ENCODE measurements at places on chromosomes 1 and 21. TPM values are rescaled to one million over a fixed set of nuclear protein-coding genes. Genes with fewer than 3 reads are reported as not detected.

DNA sequence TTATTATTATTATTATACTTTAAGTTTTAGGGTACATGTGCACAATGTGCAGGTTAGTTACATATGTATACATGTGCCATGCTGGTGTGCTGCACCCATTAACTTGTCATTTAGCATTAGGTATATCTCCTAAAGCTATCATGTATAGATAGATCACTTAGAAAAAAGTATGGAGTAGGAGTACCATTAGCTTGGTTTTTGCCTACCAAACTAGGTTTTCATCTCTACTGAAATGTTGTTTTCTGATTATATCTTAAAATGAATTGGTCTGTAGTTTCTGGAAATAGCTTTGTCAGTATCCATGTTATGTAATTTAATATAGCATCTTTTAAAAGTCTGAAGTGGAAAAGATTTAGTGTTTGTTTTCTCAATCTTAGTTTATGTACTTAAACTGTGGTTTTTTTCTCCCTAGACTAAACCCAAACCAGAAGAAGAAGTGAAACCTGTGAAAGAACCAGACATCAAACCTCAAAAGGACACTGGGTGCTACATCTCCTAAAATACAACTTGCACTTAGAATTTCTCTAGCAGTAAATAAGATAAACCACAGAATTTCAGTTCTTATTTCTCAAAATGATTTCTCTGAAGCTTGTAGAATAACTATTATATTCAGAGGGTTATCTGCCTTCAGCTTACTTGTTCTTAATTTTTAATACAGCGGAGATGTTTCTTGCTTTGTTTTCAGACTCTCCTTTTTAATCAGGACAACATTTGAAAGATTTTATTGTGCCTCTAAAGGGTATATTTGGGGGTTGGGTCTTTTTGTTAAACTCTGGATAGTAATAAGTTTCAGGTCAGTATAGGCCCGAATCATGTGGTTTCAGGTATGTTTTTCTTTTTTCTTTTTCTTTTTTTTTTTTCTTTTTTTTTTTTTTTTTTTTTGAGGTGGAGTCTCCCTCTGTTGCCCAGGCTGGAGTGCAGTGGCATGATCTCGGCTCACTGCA is 4.5 kb upstream of the FAM177B start:
- peaks cover 81% of the 10 kb centered on the region for H3K36me3 ChIP-seq
- no peak for DNase-seq
- no peak overlapping the region for H3K4me3 ChIP-seq
- H3K27ac ChIP-seq, result no peak overlapping the region
- H3K27me3 ChIP-seq, result no peaks in the 10 kb centered on the region

DDR2 gene
- total RNA-seq, result 5.9 TPM

GRCh38 chr1:967466-968343 is 1.4 kb downstream of the PLEKHN1 start:
- peaks cover 4% of the 10 kb centered on the region for H3K4me1 ChIP-seq
- H3K27me3 ChIP-seq, result no peaks in the 10 kb centered on the region
- no peak for DNase-seq
- no peak overlapping the region for H3K27ac ChIP-seq
- H3K36me3 ChIP-seq, result peaks cover 11% of the 10 kb centered on the region

DNA sequence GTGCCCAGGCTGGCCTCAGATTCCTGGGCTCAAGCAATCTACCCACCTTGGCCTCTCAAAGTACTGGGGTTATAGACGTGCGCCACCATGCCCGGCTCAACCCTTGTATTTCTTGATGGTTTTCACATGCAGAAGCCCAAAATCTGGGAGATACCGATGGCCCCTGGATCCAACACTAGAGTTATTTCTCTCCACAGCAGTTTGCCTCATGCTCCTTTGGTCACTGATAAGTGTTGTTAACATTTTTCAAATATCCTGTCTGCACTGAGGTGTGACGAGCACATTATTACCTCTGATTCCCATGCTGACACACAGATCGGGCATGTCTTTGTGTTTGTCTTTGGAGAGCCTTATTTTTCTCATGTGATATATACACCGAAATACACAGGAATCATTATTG is 107.0 kb downstream of the KIF26B start:
- DNase-seq, result no peak
- H3K4me3 ChIP-seq, result no peak overlapping the region
- H3K4me1 ChIP-seq, result peaks cover 12% of the 10 kb centered on the region
- no peak overlapping the region for H3K27ac ChIP-seq
- no peaks in the 10 kb centered on the region for H3K36me3 ChIP-seq
- H3K27me3 ChIP-seq, result peaks cover 53% of the 10 kb centered on the region

TSPEAR gene
- total RNA-seq, result not detected

- no peaks in the 10 kb centered on the region for H3K27me3 ChIP-seq
- DNase-seq, result peak; percentile 90
- H3K27ac ChIP-seq, result peak overlapping the region; percentile 46
- H3K36me3 ChIP-seq, result peaks cover 7% of the 10 kb centered on the region
- peaks cover 19% of the 10 kb centered on the region for H3K4me1 ChIP-seq
These were observed 41.6 kb downstream of the NSL1 start for GRCh38 chr1:212749821-212750535.

DNA sequence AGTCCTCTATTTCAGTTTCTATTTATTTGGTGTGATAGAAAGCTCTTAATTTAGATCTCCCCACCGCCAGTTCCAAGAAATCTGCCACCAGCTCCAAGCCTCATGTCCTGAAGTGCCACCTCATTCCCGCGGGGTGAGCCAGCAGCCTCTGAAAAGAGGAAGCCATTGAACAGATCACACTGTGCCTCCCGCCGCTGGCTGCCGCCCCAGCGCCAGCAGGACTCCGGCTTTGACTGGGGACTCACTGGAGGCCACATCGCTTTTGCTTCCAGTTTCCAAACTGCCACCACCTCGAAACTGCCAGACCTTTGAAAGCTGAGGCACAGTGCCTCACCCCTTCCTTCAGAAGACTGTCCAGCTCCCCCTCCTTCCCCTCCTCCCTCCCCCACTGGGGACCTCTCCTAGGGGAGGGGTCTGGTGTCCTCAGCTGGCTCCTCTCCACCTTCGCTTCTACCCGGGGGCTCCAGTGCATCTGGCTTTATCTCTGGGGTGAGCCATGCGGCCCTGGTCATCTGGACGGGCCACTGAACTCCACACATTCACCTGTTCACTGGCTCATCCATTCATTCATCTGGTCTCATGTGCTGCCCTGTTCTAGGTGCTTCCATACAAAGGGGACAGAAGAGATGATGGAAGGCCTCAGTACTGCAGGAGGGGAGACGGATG is 58.9 kb downstream of the VPS26C start:
- peaks cover 13% of the 10 kb centered on the region for H3K36me3 ChIP-seq
- H3K27me3 ChIP-seq, result no peaks in the 10 kb centered on the region
- no peak for DNase-seq
- no peak overlapping the region for H3K4me3 ChIP-seq
- peak overlapping the region; percentile 39 for H3K27ac ChIP-seq
- H3K4me1 ChIP-seq, result peaks cover 5% of the 10 kb centered on the region

PRRX1 gene
- total RNA-seq, result not detected

DPYD gene
- total RNA-seq, result 48.2 TPM

DNA sequence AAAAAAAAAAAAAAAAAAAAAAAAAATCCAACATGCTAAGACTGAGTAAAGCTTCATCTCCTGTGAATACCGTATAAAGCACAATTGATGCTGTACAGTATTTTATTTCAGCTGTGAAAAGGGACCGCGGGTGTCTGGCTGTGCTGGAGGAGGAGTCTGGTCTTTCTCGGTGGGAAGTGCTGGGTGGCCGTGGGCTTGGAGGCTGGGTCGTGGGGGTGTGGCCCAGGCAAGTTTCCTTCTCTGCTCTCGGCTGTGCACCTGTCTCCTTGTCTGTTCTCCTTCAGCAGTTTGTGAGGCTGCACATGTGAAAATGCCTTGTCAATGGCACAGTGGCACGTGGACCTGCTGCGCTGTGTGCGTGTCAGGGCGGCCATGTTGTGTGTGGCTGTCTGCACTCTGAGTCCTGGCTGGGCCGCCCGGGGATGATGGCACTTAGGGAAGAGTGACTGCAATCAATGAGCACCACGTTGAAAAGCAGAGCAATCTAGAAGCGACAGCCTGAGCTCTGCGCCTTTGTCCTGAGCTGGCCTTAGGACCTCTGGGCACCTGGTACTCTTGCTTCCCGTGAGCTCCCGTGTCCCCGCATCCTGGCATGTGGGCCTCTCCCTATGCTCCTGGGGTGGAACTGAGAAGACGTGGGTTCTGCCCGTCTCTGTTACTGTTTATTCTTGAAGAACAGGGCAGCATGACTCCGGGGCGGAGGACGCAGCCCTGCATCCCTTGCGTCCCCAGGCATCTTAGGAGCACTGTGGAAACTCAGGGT is 14.5 kb downstream of the AGPAT3 start:
- peaks cover 28% of the 10 kb centered on the region for H3K36me3 ChIP-seq
- peaks cover 22% of the 10 kb centered on the region for H3K4me1 ChIP-seq
- H3K4me3 ChIP-seq, result no peak overlapping the region
- H3K27ac ChIP-seq, result no peak overlapping the region
- no peak for DNase-seq
- no peaks in the 10 kb centered on the region for H3K27me3 ChIP-seq

NPR1 gene
- not detected for total RNA-seq

GRCh38 chr1:27132624-27133023 is 22.3 kb downstream of the SLC9A1 start:
- peaks cover 15% of the 10 kb centered on the region for H3K4me1 ChIP-seq
- no peak overlapping the region for H3K4me3 ChIP-seq
- no peak overlapping the region for H3K27ac ChIP-seq
- peaks cover 23% of the 10 kb centered on the region for H3K36me3 ChIP-seq
- DNase-seq, result no peak

GRCh38 chr1:227808566-227808965 is 6.9 kb upstream of the PRSS38 start:
- peaks cover 27% of the 10 kb centered on the region for H3K4me1 ChIP-seq
- H3K36me3 ChIP-seq, result no peaks in the 10 kb centered on the region
- H3K27ac ChIP-seq, result no peak overlapping the region
- no peak overlapping the region for H3K4me3 ChIP-seq
- no peaks in the 10 kb centered on the region for H3K27me3 ChIP-seq
- DNase-seq, result peak; percentile 83

CENPL gene
- 24.5 TPM for total RNA-seq

CCDC17 gene
- total RNA-seq, result 3.9 TPM

DNA sequence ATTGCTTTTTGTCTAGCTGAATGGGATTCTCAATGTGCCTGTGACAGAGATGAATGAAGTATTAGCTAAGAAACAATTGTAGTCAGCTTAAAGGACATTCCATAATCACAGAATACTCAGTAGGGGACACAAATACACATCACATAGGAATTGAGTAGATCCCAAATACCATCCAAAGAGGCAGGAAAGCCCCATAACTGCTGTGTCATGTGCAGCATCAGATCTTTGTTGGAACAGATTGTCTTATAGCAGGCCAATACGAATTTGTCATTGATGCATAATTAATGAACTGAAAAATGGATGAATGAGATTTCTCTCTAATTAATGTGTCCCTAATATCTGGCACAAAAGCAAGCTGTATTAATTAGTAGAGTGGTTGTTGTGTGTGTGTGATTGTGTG is 82.3 kb upstream of the S1PR1 start:
- no peak overlapping the region for H3K4me3 ChIP-seq
- no peak overlapping the region for H3K27ac ChIP-seq
- peaks cover 12% of the 10 kb centered on the region for H3K4me1 ChIP-seq

DNA sequence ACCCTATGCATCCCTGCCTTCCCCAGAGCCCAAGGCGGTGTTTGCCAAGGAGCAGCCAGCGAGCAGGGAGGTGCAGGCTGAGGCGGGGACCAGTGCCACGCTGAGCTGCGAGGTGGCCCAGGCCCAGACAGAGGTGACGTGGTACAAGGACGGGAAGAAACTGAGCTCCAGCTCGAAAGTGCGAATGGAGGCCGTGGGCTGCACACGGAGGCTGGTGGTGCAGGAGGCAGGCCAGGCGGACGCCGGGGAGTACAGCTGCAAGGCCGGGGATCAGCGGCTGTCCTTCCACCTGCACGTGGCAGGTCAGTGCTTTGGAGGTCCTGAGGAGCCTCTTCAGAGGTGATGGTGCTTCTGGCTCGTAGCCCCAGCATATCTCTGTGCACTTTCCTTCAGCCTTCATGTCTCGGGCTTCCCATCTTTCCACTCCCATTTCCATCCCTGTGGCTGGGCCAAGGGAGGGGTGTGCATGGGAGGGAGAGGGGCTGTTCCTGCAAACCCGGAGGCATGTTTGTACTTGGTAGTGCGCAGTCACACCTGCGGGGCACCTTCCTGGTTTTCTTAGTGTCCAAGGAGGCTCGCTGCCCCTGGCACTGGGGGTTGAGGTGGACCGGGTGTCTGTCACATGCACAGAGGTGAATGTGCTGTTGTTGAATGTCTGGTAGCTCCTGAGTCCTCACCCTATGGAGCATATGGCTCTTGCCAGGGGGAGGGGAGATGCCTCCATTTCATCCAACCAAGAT is 56.4 kb downstream of the OBSCN start:
- H3K27ac ChIP-seq, result no peak overlapping the region
- no peaks in the 10 kb centered on the region for H3K27me3 ChIP-seq
- DNase-seq, result no peak
- no peaks in the 10 kb centered on the region for H3K4me1 ChIP-seq

GRCh38 chr1:63987014-63987627 is 213.3 kb downstream of the ROR1 start:
- DNase-seq, result no peak
- no peaks in the 10 kb centered on the region for H3K27me3 ChIP-seq
- no peaks in the 10 kb centered on the region for H3K36me3 ChIP-seq
- peaks cover 12% of the 10 kb centered on the region for H3K4me1 ChIP-seq
- H3K4me3 ChIP-seq, result no peak overlapping the region
- H3K27ac ChIP-seq, result peak overlapping the region; percentile 12

FABP3 gene
- total RNA-seq, result not detected

- no peaks in the 10 kb centered on the region for H3K27me3 ChIP-seq
- no peaks in the 10 kb centered on the region for H3K4me1 ChIP-seq
- H3K4me3 ChIP-seq, result no peak overlapping the region
- no peaks in the 10 kb centered on the region for H3K36me3 ChIP-seq
These were observed 416.2 kb upstream of the ADGRL4 start for GRCh38 chr1:79422726-79423125.

PCP4L1 gene
- total RNA-seq, result not detected

DNA sequence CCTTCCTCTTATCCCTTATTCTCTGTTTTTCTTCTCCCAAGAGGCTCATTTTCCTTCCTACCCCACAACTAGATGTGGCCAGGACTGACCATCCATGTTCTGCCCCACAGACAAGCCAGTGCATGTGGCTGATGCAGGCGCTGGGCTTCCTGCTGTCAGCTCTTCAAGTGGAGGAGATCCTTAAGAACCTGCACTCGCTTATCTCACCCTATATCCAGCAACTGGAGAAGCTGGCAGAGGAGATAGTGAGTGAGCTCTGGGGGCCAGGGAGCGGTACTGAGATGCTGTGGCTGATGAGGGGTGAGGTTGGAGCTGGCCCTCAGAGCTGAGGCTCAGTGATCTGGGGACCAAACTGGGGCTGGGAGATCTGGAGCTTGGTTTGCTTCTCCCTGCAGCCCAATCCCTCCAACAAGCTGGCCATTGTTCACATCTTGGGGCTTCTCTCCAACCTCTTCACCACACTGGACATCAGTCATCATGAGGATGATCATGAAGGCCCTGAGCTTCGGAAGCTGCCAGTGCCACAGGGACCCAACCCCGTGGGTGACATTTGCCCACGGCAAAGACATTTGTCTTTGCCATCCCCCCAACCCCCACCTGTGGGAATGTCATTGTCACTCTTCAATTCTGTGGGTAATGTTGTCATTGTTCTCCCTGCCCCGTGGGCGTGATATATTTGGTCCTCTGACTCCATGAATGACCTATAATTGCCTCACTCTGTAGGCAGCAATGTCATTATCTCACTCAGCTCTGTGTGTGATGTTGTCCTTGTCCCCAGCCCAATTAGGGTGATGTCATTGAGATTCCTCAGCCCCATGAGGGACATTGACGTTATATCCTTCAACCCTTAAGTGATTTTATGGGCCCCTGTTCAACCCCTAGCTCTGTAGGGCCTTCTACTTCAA is 11.2 kb upstream of the DPH2 start:
- H3K27ac ChIP-seq, result no peak overlapping the region
- H3K4me3 ChIP-seq, result no peak overlapping the region
- H3K27me3 ChIP-seq, result no peaks in the 10 kb centered on the region
- H3K36me3 ChIP-seq, result peaks cover 12% of the 10 kb centered on the region

Measured in MCF 10A (cell line).